ENCODE measurements at places on chromosomes 11 and 22.

GRCh38 chr11:67439321-67440228 lies 2.1 kb upstream of the PTPRCAP start:
- DNase-seq: no peak

GRCh38 chr11:36455658-36456111 lies 54.4 kb downstream of the TRAF6 start:
- no peak for DNase-seq

DNA sequence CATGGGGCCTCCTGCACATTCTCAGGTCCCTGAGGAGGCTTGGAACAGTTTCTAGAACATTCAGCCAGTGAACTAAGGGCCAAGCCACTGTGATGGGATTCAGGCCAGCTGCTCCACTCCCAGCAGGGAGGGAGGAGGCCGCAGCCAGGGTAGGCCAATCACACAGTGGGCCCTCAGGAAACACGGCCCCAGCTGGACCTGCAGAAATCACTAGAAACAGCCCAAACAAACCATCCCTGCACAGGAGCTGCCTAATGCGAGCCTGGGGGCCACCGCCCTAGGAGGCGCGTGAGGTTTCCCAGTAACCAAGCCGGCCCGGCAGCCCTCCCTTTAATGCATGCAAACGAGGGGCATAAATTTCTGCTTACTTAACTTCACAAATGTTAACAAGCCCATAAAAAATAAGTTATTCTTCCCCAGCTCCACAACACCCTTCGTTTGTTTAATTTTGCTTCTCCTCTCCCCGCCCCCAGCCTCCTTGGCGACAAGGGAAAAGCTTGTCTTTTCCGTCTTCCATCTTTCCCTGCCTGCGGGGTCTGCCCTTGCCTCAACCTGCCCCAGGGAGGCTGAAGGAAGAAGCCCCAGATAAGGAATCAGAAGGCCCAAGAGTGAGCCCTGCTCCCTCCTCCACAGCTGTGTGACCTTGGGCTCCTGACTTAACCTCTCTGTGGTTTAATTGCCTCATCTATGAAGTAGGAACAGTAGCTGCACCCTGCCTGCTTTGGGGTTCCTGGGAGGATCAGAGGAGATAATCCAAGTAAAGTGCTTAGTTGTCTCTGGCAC lies 25.7 kb downstream of the ELFN2 start:
- DNase-seq: no peak

- DNase-seq: no peak
Observed at GRCh38 chr11:61104963-61105362, 2.7 kb downstream of the CD5 start.

DNA sequence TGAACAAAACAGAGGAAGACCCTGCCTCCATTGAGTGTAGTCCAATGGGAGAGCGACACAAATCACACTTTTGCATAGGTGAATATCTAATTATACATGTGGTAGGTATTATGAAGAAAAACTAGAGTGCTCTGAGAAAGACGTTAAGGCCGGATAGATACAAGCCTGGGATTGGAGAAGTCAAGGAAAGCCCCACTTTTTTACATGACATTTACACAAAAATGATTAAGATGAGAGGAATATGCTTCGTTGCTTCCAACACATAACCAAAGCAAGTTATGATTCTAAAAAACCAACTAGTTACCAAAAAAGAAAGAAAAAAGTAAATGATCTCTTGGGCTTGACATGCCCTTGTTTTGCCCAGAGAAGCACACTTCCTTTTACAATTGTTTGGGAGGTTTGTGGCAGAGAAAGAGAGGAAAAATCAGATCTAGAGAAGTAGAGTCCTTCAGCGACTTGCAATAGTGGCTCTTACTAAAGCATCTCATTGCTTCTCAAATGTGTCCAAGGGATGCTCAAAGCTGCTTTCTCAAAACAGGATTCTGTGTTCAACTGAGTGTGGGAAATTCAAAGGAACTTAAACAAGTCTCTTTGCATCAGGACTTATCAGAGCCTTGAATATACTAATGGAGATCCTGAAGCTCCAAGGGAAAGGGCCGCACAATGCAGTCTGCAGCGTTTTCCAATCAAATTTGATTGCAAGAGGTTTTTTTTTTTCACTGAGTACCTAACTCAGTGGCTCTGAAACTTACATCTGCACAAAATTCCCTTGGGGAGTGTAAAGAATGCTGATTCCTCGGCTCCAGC lies 38.8 kb downstream of the FLI1 start:
- DNase-seq: no peak

DNA sequence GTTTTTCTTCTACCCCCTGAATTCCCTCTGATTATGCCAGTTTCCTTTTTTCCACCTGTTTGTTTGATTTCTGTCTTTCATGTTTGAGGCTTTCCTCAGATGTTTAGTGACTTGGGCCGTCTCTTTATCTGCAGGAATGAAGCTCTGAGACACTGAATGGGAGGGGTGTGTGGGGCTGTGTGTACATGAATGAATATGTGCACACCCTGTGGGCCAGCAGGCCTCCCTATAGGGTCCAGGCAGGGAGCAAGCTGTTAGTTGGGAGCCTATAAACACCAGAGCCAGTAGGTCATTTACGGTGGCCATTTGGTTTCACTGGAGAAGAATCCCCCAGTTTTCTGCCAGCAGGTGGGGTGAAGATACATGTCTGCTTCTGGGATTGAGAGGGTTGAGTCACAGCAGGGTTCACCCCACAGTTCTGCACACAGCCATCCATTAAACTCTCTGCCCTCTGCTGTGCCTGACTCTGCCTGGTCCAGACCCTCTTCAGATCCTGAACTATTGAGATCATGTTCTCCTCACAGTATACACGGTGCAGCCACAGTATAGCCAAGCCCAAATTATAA lies 34.8 kb downstream of the BARX2 start:
- no peak for DNase-seq

Data from NCI-H1417 (cell line).